ENCODE measurements at places on chromosomes 16 and 17. TPM values are rescaled to one million over a fixed set of nuclear protein-coding genes. Genes with fewer than 3 reads are reported as not detected.
A peak's percentile ranks its signal among the peaks of the same experiment; 100 is the strongest.

CCL17 gene
- total RNA-seq: not detected

GRCh38 chr16:86086471-86086870 is 187.5 kb downstream of the IRF8 start:
- no peak for DNase-seq

DNA sequence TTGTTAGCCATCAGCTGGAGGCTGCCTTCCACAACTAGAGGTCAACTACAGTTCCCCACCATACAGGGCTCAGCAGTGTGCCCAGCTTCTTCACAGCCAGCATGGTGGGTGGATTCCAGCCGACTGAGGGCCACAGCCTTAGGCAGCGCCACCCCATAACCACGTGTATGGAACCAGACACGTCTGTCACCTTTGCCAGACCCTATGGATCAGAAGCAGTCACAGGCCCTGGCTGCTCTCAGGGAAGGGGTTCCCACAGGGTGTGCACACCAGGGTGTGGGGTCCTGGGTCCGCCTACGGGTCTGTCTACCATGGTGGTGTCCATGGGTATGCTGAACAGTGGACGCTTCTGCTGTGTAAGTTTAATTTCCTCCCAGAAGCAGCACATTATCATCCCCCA is 265.0 kb upstream of the FOXF1 start:
- DNase-seq: no peak

DNA sequence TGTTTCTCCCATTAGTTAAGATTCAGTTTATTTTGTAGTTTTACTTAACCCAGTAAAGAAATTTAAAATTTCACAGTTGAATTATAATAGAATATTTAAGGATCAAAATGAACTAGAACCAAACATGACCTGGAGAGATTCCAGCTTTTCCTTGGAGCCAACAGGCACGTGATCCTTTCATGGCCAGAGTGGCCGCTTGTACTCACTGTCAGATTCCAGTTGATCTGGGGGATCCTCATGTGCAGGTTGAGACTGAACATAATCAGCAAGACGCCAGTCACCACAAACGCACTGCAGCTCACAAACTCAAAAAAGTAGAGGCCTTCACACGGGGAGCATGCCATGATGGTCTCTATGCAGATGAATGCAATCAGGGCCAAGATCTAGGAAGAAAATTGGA is 31.7 kb downstream of the CMTM3 start:
- DNase-seq: no peak

DNA sequence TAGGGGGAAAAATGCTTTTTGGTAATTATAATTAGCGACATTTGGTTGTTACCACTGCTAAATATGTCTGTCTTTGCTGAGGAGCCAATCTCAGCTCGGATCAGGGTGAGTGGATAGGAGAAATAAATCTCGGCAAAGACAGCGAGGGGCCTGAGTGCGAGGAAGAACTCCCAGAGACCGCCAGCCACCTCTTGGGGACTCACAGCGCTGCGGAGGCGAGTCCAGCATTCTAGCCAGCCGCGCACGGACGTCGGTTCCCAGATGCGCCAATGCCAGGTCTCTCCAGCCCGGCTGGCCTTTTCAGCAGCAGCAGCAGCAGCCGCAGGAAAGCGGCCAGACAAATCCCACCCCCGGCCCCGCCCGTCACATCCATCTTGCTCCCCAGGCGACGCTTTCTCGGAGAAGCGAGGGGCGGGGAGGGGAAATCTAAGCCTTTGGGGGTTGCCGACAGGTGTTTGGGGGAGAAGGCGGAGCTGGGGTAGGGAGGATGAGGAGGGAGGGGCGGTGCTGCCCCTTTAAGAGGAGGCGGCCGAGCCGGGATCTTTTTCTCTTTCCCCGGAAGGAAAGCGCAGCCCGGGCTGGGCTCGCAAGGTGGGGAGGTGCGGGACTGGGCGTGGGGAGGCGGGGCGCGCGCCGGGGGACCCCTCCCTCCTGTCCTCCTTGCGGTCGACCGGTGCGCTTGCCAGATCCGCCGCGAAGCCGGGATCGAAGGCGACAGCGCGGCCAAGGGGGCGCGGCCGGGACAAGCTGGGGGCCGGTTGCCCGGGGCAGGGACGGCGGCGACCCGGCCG is at the start of gene ITGA3:
Gene ITGA3, plus strand, starts transcription at position 685 of the 791 bp plus-strand sequence. CDS start 330 bp downstream, outside the sequence.
- DNase-seq: peak; percentile 97

- DNase-seq: no peak
Observed at GRCh38 chr16:89331371-89332109, 114.0 kb downstream of the ZNF778 start.

Measured in LHCN-M2 (cell line).